CD4-positive, alpha-beta T cell (primary cell): ENCODE measurements at places on chromosomes 7 and 10. TPM values are rescaled to one million over a fixed set of nuclear protein-coding genes. Genes with fewer than 3 reads are reported as not detected.

ZNF212 gene
- total RNA-seq = 12.1 TPM

PRF1 gene
- 9.4 TPM for total RNA-seq

FAM25A gene
- not detected for total RNA-seq

HTR5A gene
- not detected for total RNA-seq

DNA sequence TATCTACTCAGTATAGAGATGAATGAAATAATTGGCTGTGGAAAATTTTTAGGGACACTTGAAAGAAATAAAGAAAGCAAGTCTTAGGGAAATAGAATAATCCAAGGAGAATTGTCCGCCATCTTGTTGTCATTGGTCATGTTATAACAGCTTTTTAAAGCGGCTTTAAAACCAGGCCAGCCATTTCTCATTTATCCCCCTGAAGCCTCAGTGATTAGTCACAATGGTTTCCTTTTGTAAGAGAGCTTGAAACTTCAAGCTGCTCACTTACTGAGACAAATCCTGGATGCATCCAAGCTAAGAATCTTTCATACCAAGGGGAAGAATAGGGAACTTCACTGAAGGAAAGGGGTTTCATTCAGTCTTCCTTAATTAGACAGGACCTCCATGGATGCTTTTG lies 67.9 kb downstream of the SGCE start:
- no peak overlapping the region for H3K27ac ChIP-seq
- H3K4me1 ChIP-seq = no peaks in the 10 kb centered on the region
- H3K4me3 ChIP-seq = no peak overlapping the region
- H3K27me3 ChIP-seq = no peaks in the 10 kb centered on the region
- DNase-seq = no peak
- no peaks in the 10 kb centered on the region for H3K36me3 ChIP-seq

- no peaks in the 10 kb centered on the region for H3K27me3 ChIP-seq
- no peak overlapping the region for H3K4me3 ChIP-seq
- H3K4me1 ChIP-seq = no peaks in the 10 kb centered on the region
Observed at GRCh38 chr7:135109976-135110375, 37.9 kb upstream of the TMEM140 start.

GRCh38 chr7:2191016-2191415 lies 41.7 kb downstream of the MAD1L1 start:
- no peaks in the 10 kb centered on the region for H3K4me1 ChIP-seq
- peaks cover 10% of the 10 kb centered on the region for H3K36me3 ChIP-seq
- no peak overlapping the region for H3K27ac ChIP-seq
- DNase-seq = no peak
- no peak overlapping the region for H3K4me3 ChIP-seq

GRCh38 chr7:66682350-66683093 lies 53.8 kb downstream of the KCTD7 start:
- H3K27me3 ChIP-seq = no peaks in the 10 kb centered on the region
- H3K4me3 ChIP-seq = peak overlapping the region; percentile 95
- H3K4me1 ChIP-seq = peaks cover 29% of the 10 kb centered on the region
- H3K27ac ChIP-seq = peak overlapping the region; percentile 99
- H3K36me3 ChIP-seq = no peaks in the 10 kb centered on the region

GRCh38 chr7:118060692-118061091 lies 123.3 kb upstream of the LSM8 start:
- no peaks in the 10 kb centered on the region for H3K36me3 ChIP-seq
- DNase-seq = no peak
- H3K4me1 ChIP-seq = no peaks in the 10 kb centered on the region
- H3K27ac ChIP-seq = no peak overlapping the region
- H3K27me3 ChIP-seq = no peaks in the 10 kb centered on the region
- no peak overlapping the region for H3K4me3 ChIP-seq

GRCh38 chr7:107744345-107744750 lies 406 bp downstream of the CBLL1 start:
- H3K36me3 ChIP-seq = peaks cover 5% of the 10 kb centered on the region
- H3K27me3 ChIP-seq = no peaks in the 10 kb centered on the region
- H3K4me3 ChIP-seq = peak overlapping the region; percentile 87

DNA sequence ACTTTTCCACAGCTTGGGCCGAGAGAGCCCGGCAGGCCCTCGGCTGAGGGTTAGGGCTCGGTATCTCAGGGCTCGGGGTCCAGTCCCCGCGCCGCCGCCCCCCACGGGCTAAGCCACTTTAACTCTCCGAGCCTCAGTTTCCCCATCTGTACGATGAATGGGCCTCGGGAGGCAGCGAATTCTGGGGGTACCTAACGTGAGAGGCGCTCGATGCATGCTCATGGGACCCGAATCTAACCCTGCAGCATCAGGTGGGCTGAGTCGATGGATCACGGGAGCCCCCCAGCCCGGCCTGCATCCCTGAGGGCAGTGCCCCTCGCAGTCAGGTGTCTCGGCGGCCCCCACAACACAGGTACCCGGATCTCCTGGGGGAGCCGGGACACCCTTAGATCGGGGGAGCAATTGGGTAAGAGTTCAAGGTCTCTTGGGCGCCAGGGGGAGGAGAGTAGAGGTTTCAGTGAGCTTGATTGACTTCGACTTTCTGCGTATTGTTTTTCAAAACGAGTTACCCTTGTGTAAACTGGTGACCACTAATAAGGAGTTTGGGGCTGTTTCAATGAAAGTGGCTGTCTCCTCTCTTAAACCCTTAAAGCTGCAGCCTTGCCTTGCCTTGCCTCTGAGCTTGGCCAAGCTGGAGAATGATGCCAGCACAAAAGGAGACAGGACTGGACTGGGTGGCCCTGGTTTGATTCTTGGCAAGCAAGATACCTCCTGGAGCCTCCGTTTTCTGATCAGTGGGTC lies 631 bp downstream of the POR start:
- peaks cover 60% of the 10 kb centered on the region for H3K4me1 ChIP-seq
- peak overlapping the region; percentile 99 for H3K4me3 ChIP-seq
- H3K27ac ChIP-seq = peak overlapping the region; percentile 41
- DNase-seq = peak; percentile 53
- H3K36me3 ChIP-seq = no peaks in the 10 kb centered on the region
